ENCODE measurements at places on chromosomes 6 and 20.

GRCh38 chr6:144361016-144361415 is 75.9 kb downstream of the UTRN start:
- DNase-seq = no peak

DNA sequence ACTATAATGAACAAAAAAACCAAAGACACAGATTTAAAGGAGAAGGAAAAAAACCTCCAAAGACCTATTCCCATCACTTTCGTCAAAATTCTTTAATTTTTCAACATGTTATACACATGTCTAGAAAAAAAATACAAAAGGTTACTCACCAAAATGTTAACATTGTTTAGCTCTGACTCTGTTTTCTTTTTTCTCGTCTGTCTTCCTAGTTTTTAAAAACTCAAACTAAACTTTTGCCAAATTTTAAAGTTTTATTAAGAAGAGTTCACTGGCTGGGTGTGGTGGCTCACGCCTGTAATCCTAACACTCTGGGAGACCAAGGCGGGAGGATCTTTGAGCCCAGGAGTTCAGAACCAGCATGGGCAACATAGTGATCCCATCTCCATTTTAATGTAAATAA is 10.8 kb downstream of the MCUR1 start:
- no peak for DNase-seq

DNA sequence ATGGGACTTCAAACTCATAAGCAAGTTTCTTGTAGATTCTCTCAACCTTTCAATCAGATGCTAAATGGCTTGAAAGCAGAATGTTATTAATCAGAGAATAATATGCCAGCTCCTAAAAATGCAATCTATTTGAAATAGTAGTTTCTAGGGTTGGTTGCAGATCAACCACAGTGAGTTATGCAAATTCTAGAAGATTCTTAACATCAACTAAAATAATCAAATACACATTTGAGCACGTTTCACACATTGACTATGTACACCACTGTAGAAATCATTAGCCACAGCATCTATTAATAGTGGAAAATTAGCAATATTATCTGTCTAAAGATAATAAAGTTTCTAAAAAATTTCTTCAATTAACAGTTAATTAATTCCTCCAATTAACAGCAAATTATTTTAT is 141.9 kb upstream of the GJE1 start:
- DNase-seq = no peak

- no peak for DNase-seq
These were observed 112.0 kb upstream of the MLIP start for GRCh38 chr6:53999088-53999755.

DNA sequence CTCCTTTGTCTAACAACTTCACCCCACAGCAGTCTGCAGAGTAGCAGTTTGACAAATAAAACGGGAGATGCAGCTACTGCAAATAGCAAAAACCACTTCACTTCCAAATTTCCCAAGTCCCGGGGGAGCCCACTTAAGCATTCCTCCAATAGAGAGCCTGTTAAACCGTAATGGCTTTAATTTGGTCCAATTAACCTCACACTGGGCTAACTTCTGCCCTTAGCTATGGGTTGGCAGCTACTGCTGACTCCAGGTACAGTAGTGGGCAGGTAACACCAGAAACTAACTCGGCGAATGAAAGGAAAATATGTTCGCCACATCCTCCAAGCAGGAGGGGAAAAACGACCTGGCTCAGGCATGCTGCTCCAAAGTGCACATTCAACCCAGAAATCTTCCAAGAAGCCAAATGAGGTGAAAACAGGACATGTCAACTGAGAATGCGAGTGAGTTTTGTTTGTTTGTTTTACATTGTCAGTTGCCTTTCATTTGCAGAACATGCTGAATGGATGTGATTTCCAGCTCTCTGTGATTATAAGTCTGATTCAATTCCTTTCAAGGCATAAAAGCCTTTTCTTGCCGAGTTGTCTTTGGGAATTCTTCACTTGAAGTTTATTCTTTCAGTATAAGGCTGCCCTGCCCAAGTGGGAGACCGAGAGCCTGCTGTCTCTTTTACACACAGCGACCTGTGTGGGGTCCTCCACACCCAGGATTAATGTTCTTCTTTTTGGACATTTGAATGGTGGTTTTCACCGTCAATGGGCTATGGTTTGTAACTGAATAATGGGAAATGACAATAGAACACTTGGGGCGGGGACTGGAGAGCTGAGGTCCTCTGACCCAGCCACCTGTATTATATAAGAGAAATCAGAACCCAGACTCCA is 117.3 kb upstream of the ARMC2 start:
- peak; percentile 17 for DNase-seq

DNA sequence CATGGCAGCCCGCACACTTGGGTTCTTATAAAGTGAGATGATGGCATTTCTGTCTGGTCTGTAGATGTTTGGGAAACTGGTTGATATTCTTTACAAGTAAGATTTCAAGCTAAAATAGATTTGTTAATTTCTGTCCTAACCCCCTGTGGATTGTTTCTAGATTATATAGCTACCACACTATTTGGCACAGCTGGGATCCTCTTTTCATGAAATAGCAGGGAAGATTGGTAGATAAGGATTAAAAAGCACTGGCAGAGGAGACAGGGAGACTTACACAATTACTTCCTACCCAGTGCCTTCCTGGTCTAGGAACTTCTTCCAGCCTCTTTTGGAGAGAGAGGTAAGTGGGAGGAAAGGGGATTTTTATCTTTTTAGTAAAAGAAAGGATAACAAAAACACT is 13.2 kb upstream of the ATXN1 start:
- no peak for DNase-seq

- no peak for DNase-seq
These were observed 40.6 kb upstream of the SLC22A16 start for GRCh38 chr6:110517034-110517433.

- no peak for DNase-seq
These were observed 157.0 kb upstream of the SGK1 start for GRCh38 chr6:134474955-134475354.

GRCh38 chr6:43052842-43053544 is 658 bp downstream of the CUL7 start:
- no peak for DNase-seq

DNA sequence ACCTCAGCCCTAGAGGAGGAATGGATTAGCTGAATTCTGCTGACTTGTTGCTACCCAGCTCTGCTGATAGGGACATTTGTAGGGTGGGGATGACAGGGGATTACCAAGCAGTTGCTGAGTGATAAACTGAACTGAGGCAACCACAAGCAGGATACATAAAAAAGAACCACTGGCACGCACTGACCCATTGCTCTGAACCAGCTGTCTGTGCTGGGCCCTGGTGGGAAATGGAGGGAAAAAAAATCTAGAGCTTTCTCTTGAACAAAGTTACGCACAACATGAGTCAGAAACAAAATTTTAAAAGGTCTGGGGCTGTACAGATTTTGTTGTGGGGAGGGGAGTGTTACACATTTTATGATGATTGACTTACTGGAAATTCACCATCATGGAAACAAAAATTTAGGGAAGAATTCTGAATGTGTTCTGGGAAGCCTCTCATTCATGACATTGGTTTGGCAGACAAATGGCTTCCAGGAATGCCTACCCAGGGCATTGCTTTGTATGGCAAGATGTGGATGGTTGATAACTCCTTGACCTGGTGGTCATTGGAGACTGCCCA is 37.7 kb downstream of the FOXO3 start:
- no peak for DNase-seq

GRCh38 chr6:160919723-160920440 is 71.7 kb upstream of the MAP3K4 start:
- no peak for DNase-seq
